ENCODE measurements at places on chromosomes 5 and 9.
A peak's percentile ranks its signal among the peaks of the same experiment; 100 is the strongest.

GRCh38 chr5:157269165-157269671 lies 3.3 kb downstream of the CYFIP2 start:
- no peak for DNase-seq

- no peak for DNase-seq
Observed at GRCh38 chr9:114953959-114954358, 23.6 kb upstream of the TNFSF8 start.

- peak; percentile 93 for DNase-seq
Observed at GRCh38 chr5:139517683-139518564, 35.4 kb upstream of the STING1 start.

- DNase-seq: no peak
Observed at GRCh38 chr5:139795074-139796001, at the start of gene PSD2. TSS of gene PSD2 (plus strand) at chr5:139795808. CDS start at chr5:139809441, 13,633 bp downstream.

DNA sequence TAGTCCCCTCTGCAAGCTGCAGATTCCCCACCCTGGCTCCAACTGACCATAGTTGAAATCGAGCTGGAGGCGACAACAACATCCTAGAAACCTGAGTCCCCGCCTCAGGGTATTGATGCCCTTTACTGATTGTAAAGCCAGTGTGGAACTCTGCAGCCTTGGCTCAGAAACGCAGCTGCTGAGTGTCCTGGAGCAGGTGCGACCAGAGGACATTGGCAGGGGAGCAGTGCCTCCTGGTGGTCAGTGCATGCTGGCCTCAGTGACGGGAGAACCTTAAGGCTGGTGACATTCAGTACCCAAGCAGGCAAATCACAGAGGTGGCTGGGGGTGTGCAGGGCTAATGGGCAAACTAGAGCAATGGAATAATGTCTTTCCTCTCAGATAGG lies 20.4 kb upstream of the ZNF354B start:
- peak; percentile 46 for DNase-seq
